ENCODE measurements at places on chromosomes 5 and 9. TPM values are rescaled to one million over a fixed set of nuclear protein-coding genes. Genes with fewer than 3 reads are reported as not detected.

The STPG3 gene
- not detected for total RNA-seq

The SPATA31A3 gene
- not detected for total RNA-seq

The FBP1 gene
- 0.21 TPM for total RNA-seq

The PKD2L2 gene
- total RNA-seq: not detected

The HTR4 gene
- not detected for total RNA-seq

The TNFSF8 gene
- total RNA-seq: 55.3 TPM

The TMEM171 gene
- not detected for total RNA-seq

The NIPAL4 gene
- total RNA-seq: not detected

The GFRA3 gene
- total RNA-seq: 0.18 TPM

- H3K27me3 ChIP-seq: no peaks in the 10 kb centered on the region
- no peak overlapping the region for H3K27ac ChIP-seq
- no peaks in the 10 kb centered on the region for H3K36me3 ChIP-seq
- no peak overlapping the region for H3K4me3 ChIP-seq
Observed at GRCh38 chr5:89346573-89346972, 463.6 kb upstream of the MEF2C start.

GRCh38 chr5:113240951-113241726 lies 193.7 kb downstream of the TSSK1B start:
- no peak overlapping the region for H3K4me3 ChIP-seq
- H3K27ac ChIP-seq: no peak overlapping the region
- H3K36me3 ChIP-seq: no peaks in the 10 kb centered on the region

DNA sequence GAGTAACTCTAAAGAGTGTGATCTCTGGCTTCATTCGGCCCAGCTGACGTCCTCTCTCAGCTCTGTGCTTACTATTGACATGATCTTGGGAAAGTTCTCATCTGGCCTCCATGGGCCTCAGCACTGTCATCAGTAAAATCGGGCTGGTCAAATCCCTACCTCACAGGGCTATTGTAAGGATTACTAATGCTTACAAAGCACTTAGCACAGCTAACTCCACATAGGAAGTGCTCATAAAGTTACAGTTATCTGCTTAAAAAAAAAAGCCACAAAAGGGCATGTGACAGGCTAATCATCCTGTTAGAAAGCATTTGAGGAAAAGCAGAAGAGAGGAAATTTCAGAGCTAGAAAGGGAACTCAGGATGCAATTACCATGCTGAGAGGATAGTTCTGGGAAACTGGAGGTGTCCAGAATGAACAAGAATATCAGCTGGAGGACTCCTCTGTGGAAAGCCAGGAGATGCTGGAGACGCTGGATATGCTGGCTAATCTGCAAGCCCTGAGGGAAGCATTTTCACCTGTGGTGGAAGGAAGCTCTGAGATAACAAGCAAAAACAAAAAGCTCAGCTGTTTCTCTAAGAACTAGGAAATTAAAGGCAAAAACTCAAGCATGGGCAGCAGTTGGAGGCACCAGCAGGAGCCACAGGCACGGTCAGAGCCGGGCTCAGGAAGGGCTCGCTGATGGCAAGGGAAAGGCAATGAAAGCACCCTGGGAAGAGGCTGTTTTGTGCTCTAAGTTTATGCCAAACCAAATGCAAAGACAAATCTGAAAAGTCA lies 4.4 kb upstream of the BHMT start:
- DNase-seq: no peak
- peaks cover 8% of the 10 kb centered on the region for H3K4me1 ChIP-seq
- no peaks in the 10 kb centered on the region for H3K36me3 ChIP-seq
- H3K4me3 ChIP-seq: no peak overlapping the region
- peaks cover 36% of the 10 kb centered on the region for H3K27me3 ChIP-seq
- H3K27ac ChIP-seq: no peak overlapping the region

- DNase-seq: no peak
- no peaks in the 10 kb centered on the region for H3K36me3 ChIP-seq
- no peak overlapping the region for H3K4me3 ChIP-seq
- H3K4me1 ChIP-seq: no peaks in the 10 kb centered on the region
- peaks cover 48% of the 10 kb centered on the region for H3K27me3 ChIP-seq
Observed at GRCh38 chr5:1300581-1301083, 5.8 kb upstream of the TERT start.

GRCh38 chr9:129568560-129569501 lies 52.1 kb downstream of the C9orf50 start:
- H3K36me3 ChIP-seq: no peaks in the 10 kb centered on the region
- peaks cover 30% of the 10 kb centered on the region for H3K27me3 ChIP-seq
- H3K4me3 ChIP-seq: peak overlapping the region; percentile 54
- peak; percentile 23 for DNase-seq
- H3K27ac ChIP-seq: no peak overlapping the region

GRCh38 chr9:86516564-86516963 lies 162.4 kb upstream of the TUT7 start:
- no peaks in the 10 kb centered on the region for H3K36me3 ChIP-seq
- no peak overlapping the region for H3K4me3 ChIP-seq
- H3K4me1 ChIP-seq: no peaks in the 10 kb centered on the region

GRCh38 chr9:94922098-94922607 lies 195.7 kb downstream of the AOPEP start:
- no peaks in the 10 kb centered on the region for H3K4me1 ChIP-seq
- no peak overlapping the region for H3K27ac ChIP-seq
- no peaks in the 10 kb centered on the region for H3K36me3 ChIP-seq
- DNase-seq: no peak

- DNase-seq: no peak
- H3K27me3 ChIP-seq: peaks cover 16% of the 10 kb centered on the region
- no peaks in the 10 kb centered on the region for H3K36me3 ChIP-seq
- no peak within 1 kb of the TSS for H3K27ac ChIP-seq
Observed at GRCh38 chr9:134641173-134641989, at the start of gene COL5A1. Gene COL5A1, plus strand, starts transcription at chr9:134641803. Its CDS starts 385 bp downstream, at chr9:134642188.

GRCh38 chr9:19630760-19631159 lies 158.1 kb downstream of the SLC24A2 start:
- no peaks in the 10 kb centered on the region for H3K4me1 ChIP-seq
- no peak overlapping the region for H3K4me3 ChIP-seq
- no peak overlapping the region for H3K27ac ChIP-seq
- no peaks in the 10 kb centered on the region for H3K36me3 ChIP-seq
- no peak for DNase-seq

DNA sequence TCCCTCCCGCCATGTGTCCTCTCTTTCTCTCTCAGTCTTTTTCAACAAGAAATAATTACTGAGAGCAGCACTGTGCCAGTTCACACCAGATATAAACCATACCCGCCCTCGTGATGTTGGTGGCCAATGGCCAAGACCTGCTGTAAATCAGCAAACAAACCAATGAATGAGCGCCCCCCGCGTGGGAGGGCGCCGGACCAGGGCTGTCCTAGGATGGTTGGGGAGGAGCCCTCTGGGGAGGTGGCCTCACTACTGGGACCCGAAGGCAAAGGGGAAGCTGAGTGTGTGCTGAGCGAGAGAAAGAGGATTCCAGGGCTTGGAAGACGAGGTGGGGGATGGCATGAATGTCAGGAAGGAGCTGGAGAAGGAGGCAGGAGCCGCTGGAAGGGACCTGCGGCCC lies 51.2 kb upstream of the BARHL1 start:
- H3K36me3 ChIP-seq: peaks cover 2% of the 10 kb centered on the region
- H3K4me1 ChIP-seq: peaks cover 5% of the 10 kb centered on the region
- H3K27ac ChIP-seq: no peak overlapping the region
- peaks cover 15% of the 10 kb centered on the region for H3K27me3 ChIP-seq
- no peak for DNase-seq
- H3K4me3 ChIP-seq: no peak overlapping the region

DNA sequence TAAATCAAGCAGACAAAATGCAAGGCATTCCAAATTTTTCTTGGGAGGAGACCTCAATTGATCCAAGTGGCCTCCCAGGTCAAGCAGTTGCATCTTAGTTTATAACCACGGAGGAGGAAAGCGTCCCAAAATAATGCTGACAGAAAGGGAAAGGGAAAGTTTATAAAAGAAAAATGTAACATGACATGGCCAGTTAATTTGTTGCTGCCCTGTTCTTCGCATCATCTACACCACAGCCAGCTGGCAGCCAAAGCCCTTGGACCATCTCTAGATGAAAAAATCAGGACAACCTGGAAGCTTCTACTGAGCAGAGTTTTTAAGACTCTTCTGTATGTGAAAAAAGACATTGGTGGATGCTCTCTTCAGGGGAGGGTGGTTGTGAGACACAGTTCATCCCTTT lies 128.8 kb upstream of the FBXL7 start:
- H3K36me3 ChIP-seq: no peaks in the 10 kb centered on the region
- no peak overlapping the region for H3K27ac ChIP-seq
- H3K4me1 ChIP-seq: no peaks in the 10 kb centered on the region

DNA sequence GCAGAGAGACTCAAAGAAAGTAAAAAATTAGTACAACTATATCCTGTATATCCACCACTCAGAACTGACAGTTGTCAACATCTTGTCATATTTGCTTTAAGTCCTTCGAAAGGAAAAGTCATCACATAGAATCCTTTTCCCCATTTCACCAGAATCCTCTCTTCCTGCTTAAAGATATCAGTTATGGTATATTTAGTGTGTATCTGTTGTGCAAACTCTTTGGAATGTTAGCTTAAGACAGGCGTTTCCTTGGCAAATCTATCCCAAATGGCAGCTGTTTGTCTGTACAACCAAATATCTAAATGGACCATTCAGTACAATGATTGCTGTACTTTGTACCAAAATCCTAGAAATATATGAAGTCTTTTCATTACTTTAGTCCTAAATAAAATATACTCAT lies 98.5 kb downstream of the ITGA1 start:
- H3K4me3 ChIP-seq: no peak overlapping the region
- peaks cover 7% of the 10 kb centered on the region for H3K36me3 ChIP-seq
- H3K27ac ChIP-seq: no peak overlapping the region
- no peak for DNase-seq
- H3K27me3 ChIP-seq: no peaks in the 10 kb centered on the region
- H3K4me1 ChIP-seq: no peaks in the 10 kb centered on the region

- DNase-seq: no peak
- no peaks in the 10 kb centered on the region for H3K27me3 ChIP-seq
- H3K4me1 ChIP-seq: no peaks in the 10 kb centered on the region
- no peaks in the 10 kb centered on the region for H3K36me3 ChIP-seq
- H3K4me3 ChIP-seq: no peak overlapping the region
Observed at GRCh38 chr5:179368806-179369529, 23.7 kb upstream of the ADAMTS2 start.

DNA sequence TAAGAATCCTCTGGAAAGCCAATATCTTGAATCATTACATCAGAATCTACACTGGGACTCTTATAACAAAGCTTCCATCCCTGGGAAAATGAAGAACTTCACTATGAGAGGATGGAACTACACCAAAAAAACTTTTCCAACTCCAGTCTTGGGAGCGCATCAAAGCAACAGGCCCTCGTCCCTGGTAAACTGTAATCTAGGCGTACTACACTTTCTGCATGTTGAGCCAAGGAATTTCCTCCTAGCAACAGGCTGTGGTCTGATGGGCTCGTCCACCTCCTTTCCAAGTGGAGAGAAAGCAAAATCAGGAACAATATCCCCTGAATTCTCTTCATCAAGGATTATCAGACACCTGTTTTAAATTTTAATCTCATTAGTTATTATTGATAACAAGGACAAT lies 94.1 kb downstream of the NFIB start:
- H3K27me3 ChIP-seq: no peaks in the 10 kb centered on the region
- H3K27ac ChIP-seq: no peak overlapping the region
- H3K4me3 ChIP-seq: no peak overlapping the region
- H3K4me1 ChIP-seq: no peaks in the 10 kb centered on the region

DNA sequence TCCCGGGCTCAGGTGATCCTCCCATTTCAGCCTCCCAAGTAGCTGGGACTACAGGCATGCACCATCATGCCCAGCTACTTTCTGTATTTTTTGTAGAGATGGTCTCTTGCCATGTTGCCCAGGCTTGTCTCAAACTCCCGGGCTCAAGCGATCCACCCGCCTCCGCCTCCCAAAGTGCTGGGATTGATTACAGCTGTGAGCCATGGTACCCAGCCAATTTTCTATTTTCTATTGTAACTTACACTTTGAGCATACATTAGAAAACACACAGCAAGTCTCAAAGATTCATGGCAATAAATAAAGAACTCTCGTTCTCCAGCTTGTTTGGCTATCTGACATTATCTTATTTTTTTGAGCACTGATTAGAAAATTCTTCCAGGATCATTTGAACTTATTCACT lies 228.7 kb downstream of the ADAMTS6 start:
- no peak overlapping the region for H3K27ac ChIP-seq
- no peaks in the 10 kb centered on the region for H3K27me3 ChIP-seq
- no peaks in the 10 kb centered on the region for H3K4me1 ChIP-seq
- H3K4me3 ChIP-seq: no peak overlapping the region
- no peak for DNase-seq
- H3K36me3 ChIP-seq: no peaks in the 10 kb centered on the region

DNA sequence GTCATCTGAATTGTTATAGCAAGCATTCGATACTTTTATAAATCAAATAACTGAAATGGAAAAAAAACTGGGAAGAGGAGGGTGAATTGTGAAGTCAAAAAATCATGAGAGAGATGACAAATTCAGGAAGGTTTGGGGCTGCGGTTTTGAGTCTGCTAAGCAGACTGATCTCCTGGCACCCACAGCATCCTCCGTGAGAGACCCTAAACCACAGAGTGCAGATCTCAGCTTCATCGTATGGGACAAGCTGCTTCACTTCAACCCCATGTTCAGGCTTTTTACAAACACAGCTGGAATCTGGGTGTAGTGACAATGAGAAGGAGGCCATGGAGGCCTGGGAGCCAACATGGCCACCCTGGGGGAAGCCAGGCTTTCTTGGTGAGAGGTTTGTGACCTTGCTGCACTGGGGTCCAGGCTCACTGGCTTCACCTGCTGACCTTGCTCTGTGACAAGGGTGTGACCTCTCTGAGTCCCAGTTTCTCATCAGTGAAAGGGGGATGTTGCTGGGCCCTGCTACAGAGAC lies 19.4 kb downstream of the USP20 start:
- no peaks in the 10 kb centered on the region for H3K27me3 ChIP-seq
- H3K4me1 ChIP-seq: peaks cover 88% of the 10 kb centered on the region
- peak overlapping the region; percentile 72 for H3K27ac ChIP-seq
- H3K4me3 ChIP-seq: peak overlapping the region; percentile 62
- peaks cover 85% of the 10 kb centered on the region for H3K36me3 ChIP-seq
- DNase-seq: peak; percentile 65

- no peak for DNase-seq
- no peak overlapping the region for H3K4me3 ChIP-seq
- peaks cover 2% of the 10 kb centered on the region for H3K27me3 ChIP-seq
- no peaks in the 10 kb centered on the region for H3K36me3 ChIP-seq
- H3K27ac ChIP-seq: no peak overlapping the region
Observed at GRCh38 chr9:126056312-126057021, 270.2 kb upstream of the MVB12B start.

- no peak for DNase-seq
- no peaks in the 10 kb centered on the region for H3K36me3 ChIP-seq
Observed at GRCh38 chr9:117725426-117725887, 21.3 kb downstream of the TLR4 start.
